Smooth muscle cell of the coronary artery (primary cell): ENCODE measurements at places on chromosomes 4 and X. TPM values are rescaled to one million over a fixed set of nuclear protein-coding genes. Genes with fewer than 3 reads are reported as not detected.

Gene NUDT9
- total RNA-seq, result 13.8 and 20.5 TPM in 2 replicates

Gene TRAM1L1
- total RNA-seq, result 0.35 and 0.60 TPM in 2 replicates

Gene BEX3
- 302 and 724 TPM in 2 replicates for total RNA-seq

Gene CCKAR
- total RNA-seq, result under 0.01 TPM in 1 of 2 replicates, not detected in the other

Gene AFM
- not detected in 2 replicates for total RNA-seq

Gene G3BP2
- total RNA-seq, result 64.2 and 138 TPM in 2 replicates
